Stimulated activated CD4-positive, alpha-beta T cell treated with anti-CD3 and anti-CD28 coated beads, Interleukin-1b, Interleukin-23, amount 100 ng/mL, for 4 hours (primary cell): ENCODE measurements at places on chromosomes 5 and 9.

DNA sequence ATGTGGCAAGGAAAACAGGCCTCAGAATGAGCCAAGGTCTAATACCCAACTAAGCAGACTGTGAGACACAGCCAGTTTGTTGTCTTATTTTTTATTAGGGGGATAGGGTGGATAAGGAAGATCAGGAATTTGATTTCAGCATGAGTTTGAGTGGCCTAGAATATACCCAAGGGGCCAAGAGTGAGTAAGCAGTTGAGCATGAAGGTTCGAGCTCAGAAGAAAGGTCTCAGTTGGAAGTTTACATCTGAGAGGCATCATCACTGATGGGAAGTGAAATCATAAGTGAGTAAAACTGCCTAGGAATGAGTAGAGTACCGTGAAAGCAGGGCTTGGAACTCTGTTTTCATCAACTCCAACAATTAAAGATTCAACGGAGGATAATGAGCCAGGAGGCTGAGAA lies 12.6 kb downstream of the PSMD5 start:
- DNase-seq: no peak

- no peak for DNase-seq
These were observed 27.5 kb downstream of the FAM163B start for GRCh38 chr9:133581513-133582343.

DNA sequence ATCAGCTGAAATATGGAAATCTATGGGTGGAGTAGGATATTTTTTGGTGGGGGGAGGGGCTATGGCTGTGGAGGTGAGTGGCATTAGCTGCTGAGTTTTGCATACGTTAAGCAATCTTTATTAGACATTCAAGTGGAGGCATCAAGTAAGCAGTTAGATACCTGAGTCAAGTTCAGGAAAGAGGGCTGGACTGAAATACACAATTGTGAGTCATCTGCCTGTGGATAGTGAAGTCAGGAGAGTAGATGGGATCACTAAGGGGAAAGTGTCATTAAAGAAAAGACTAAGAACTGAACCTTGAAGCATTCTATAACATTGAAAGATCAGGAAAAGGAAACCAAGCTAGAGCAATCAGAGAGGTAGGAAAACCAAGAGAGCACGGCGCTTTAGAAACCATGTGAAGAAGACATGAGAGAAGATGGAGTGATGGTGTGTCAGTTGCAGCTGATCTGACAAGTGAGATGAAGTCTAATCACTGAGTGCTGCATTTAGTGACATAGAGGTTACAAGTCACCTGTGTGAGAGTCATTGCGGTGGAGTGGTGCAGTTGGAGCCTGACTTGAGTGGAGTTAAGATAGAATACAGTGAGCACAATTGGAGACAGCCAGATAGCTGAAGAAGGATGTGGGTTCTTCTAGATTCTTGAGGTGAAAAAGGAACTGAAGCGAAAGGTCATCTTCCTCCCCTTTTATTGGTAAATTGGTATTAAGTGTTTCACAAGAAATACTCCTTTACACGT lies 88.7 kb downstream of the PIP5K1B start:
- no peak for DNase-seq

DNA sequence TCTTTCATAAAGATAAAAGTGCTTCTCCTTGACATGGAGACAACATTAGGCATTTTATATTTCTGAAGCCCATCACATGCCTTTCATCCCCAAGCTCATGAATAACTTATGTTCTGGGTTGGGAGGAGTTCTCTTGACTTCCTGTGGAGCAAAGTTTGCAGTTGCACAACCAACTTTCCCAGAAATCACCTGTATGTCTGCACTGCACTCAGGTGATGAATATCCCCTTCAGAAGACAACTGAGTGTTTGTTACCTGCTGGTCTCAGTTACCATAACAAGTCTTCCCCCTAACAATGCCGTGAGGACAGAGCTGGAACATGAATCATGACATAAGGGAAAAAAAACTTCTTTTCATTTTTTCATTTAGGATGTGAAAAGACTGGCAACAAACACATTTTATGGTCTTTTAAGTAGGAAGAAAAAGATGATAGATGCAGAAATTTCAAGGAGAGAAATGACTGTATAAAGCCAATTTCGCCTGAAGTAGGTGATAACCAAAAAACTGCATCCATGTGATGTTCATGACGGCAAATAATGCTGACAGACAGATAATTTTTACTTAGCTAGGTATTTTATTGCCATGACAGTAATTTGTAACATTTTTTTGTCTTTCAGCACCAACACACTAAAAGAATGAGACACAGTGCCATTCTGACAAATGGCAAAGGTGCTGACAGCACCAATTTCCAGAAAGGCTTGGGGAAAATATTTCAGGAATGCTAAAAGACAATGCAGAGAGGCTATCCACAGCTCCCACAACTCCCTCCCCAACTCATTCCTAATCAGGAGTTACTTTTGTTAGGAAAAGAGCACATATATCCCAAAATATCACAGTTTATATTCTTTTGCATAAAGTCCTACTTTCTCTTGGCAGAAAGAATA lies 656.3 kb downstream of the PRELID2 start:
- no peak for DNase-seq

- DNase-seq: no peak
These were observed 899 bp upstream of the MED10 start for GRCh38 chr5:6379246-6379645.

- no peak for DNase-seq
These were observed 1.3 kb upstream of the EBF1 start for GRCh38 chr5:159100782-159101646.

DNA sequence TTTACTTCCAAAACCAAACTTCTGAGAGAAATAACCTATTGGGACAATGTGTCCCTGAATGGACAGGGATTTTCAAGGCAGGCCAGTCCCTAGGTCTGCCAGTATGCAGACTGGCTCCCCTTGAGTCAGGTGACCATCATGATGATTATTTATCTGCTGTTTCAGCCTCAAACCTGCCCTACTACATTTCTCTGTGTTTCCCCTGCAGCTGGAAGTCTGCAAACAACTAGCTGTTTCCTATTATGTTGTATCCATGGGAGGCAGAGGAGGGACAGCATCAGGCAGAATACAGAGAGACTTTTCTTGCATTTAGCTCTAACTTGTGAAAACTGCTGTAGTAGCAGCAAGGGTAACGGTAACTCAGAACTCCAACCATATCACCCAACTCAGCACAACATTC lies 36.2 kb upstream of the IFNK start:
- no peak for DNase-seq

GRCh38 chr9:82923092-82923911 lies 139.6 kb downstream of the RASEF start:
- DNase-seq: no peak

DNA sequence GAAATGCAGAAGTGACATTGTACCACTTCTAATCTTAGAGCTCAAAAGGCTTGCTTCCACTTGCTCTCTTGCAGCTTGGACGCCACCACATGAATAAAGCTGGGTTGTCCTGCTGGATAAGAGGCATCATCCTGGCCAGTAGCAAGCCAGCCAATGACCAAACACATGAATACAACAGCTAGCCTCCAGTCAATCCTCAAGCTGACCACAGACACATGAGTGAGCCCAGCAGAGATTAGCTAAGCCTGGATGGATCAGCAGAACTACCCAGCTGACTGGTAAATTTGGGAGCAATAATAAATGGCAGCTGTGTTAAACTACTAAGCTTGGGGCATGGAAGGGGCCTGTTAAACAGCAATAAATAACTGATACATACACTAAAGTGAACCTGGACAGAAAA lies 121.1 kb upstream of the SLC12A2 start:
- DNase-seq: no peak

DNA sequence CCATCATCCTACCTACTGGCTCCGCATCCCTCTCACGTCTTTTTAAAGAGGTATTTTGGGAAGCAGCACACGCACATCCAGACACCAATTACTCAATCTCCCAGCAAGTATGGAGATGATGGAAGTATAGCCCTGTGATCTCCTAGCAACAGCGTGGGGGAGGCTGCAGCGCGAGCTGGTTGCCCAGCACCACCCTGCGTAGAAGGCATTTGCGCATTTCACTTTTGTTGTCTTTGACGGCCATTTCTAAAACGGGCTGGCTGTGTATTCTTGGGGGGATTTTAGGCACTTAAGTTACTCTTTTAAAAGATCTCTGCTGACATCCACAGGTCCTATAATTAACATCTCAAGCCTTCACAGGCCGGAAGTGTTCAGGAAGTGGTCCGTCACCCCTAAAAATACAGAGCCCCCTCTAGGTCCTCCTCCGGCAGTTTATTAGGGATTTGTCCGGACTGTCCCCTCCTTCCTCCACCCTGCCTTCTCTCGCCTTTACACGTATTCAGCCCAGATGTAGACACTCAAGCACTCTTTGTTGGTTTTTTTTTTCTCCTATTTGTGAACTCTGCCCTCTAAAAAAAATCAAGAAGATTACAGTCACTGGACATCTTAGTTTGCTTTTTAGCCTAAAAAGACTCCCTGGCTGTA lies 371.4 kb downstream of the NTRK2 start:
- DNase-seq: no peak

GRCh38 chr5:88256037-88256436 lies 12.6 kb downstream of the TMEM161B start:
- DNase-seq: no peak

DNA sequence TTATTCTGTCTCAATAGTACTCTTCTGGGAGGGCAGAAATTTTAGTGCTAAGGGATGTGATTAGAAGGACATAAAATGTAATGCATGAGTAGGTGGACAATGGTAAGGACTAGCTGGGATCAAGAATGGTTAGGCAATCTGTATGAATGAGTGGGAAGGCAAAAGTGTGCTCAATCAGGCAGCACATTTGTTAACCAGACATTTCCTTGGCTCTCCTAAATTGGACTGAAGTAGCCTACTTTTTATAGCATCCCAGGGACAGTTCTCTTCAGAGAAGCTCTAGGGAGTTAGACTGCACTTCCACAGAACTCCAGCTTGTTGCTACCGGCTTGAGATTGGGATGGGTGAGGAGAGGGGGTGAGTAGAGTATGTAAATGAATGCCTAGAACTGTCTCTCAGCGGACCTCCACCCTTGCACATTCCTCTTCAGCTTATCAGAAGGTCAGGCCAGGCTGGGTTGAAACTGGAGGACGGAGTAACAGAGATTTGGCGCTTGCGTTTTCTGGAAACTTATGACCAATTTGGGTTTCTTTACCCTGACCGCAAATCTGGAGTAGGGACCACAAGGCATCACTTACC lies 19.0 kb upstream of the ARL14EPL start:
- DNase-seq: no peak

GRCh38 chr5:9483779-9484178 lies 62.1 kb downstream of the SEMA5A start:
- no peak for DNase-seq

DNA sequence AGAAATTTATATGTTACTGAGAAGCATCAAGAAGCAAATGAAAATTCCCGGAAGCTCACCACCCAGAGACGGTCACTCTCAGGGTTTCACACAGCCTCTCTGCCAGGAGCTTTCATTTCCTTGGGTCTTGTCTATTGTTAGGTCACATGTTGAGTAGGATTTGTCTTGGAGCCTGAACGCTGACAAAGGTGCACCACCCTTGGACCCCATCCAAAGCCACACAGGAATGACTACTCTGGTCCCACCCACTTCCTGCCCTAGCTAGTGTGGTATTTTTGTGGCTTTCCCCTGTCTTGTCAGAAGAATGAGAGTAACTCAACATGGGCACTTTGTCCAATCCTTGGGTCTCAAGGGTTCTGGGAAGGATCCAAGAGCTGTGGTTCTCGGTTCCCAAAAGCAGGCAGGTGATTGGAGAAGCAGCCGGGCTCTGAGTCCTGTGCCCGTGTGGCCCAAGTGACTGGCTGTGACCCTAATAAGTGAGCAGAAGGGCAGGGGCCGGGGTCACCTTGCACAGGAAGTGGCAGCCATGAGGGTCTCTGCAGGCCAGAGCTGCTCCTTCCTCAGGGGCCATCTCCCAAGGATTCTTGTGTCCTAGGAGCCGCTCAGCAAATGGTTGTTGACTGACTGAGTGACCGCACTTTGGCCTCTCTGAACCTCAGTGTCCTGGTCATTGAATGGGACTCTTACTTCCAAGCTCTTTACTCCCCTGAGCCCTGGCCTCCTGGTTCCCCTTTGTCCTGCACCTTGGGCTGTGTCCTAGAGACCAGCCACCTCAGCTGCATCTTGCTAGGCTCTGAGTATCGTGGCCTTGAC lies 6.9 kb downstream of the FGD3 start:
- DNase-seq: peak; percentile 64

- DNase-seq: no peak
These were observed 176.7 kb downstream of the GNAQ start for GRCh38 chr9:77854916-77855311.

DNA sequence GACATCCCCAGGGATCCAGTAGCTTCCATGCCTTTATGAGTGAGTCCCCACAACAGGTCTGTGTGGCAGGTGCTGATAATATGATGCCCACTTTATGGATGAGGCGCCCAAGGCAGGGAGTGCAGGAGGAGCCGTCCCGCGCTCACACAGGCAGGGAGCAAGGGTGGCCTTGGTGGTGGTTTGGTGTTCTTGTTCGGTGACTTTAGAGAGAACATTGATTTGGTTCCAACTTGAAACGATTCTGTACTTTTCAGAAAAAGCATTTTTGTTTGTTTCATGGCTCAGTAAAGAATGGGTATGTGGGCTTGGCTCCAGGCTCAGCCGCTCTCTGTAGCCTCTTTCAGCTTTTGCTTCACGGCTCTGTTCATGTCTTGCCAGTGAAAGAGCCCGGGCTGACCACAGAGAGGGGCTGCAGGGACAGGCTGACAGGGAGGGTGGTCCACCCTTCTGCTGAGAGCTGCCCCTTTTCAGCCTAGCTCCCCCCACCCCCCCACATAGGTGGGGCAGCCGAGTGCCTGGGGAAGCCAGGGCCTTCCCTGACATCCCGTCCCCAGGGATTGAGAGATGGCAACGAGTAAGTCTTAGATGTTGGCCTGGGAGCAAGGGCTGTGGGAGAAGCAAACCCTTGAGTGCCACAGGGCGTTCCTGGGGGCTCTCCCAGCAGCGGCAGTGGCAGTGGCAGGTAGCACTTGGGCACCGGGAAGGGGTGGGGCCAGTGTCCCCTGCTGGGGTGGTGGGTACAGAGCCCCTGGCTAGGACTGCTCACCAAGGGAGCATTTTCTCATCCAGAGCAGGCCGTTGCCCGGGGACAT lies 28.0 kb downstream of the NCS1 start:
- no peak for DNase-seq

GRCh38 chr9:21104787-21105186 lies 27.0 kb upstream of the IFNB1 start:
- no peak for DNase-seq

- DNase-seq: no peak
These were observed 18.1 kb downstream of the ANKRD33B start for GRCh38 chr5:10581867-10582511.

DNA sequence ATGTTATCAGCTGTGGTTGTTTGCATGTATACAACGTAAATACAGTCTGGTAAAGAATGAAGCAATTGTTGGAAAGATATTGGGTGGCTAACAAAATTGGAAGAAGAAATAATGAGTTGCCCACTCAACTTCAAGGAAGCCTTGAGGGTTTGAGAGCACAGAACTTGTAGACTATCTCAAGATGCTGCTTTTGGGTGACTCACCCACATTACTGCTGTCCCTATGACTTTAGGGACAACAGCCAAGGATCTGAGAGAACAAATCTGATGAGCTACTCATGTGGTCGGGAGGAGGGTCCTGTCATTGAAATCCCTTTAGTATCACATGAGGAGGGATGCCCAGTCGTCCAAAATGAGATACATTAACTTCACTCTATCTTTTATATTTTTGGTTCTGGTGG lies 261.8 kb downstream of the GAS1 start:
- no peak for DNase-seq

- DNase-seq: no peak
These were observed 5.6 kb upstream of the LRRC70 start for GRCh38 chr5:62572918-62573514.
